ENCODE measurements at places on chromosomes 6 and 20.

- DNase-seq = no peak
These were observed 4.9 kb downstream of the HSP90AB1 start for GRCh38 chr6:44251576-44252524.

GRCh38 chr6:170006900-170007467, 255.6 kb downstream of the ERMARD start:
- no peak for DNase-seq

GRCh38 chr6:46491628-46492547, 639 bp upstream of the RCAN2 start:
- DNase-seq = no peak

- no peak for DNase-seq
These were observed 75.2 kb downstream of the GJA1 start for GRCh38 chr6:121510568-121511177.

DNA sequence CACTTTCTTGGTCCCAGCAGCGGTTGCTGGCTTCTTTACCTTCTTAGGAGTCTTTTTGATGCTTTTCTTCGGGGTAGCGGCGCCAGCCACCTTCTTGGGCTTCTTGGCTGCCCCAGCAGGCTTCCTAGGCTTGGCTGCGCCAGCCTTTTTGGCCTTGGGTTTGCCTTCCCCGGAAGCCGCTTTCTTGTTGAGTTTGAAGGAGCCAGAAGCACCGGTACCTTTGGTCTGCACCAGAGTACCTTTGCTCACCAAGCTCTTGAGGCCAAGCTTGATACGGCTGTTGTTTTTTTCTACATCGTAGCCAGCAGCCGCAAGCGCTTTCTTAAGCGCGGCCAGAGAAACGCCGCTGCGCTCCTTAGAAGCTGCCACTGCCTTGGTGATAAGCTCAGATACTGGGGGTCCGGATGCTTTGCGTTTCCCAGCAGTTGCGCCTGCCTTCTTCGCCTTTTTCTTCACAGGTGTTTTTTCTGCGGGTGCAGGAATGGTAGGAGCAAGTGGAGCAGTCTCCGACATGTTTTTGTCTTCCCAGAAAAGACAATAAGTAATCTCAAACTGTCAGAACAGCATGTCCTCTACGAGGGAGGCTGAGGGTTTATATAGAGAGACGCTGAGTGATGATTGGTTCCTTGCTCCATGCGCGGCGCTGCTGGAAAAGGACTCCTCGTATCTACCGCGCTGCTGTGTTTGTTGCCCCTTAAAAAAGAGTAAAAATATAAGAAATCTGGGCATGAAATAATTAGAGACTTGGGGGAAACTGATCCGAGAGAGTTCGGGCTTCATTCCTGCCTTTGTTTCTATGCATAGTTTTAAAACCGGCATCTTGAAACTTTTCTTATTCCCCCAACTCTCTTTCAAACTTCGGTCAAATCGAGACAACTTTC, 130.3 kb upstream of the BTN3A2 start:
- no peak for DNase-seq

DNA sequence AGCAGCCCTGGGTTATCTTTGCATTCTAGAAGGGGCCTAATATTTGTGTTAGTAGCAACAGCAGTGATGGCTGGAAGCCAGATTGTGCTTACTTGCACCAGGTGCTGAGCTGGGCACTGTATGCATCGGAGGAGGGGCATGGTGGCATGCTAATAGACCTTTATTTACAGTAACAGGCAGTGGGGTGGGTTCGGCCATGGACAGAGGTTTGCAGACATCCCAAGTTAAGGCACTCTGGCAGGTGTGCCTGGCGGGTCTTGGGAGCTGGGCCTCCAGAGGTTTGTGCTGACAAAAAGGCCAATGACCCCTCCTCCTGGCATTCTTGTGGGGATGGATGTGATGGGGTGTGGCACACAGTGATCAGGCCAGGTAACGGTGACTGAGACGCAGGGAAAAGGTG, 39.0 kb upstream of the CD93 start:
- no peak for DNase-seq

GRCh38 chr6:19803331-19804204, 33.6 kb upstream of the ID4 start:
- DNase-seq = no peak

- no peak for DNase-seq
These were observed 1.7 kb downstream of the STX16 start for GRCh38 chr20:58652606-58653294.

GRCh38 chr20:43507150-43508080, at the start of gene L3MBTL1:
Gene L3MBTL1 (plus strand): TSS chr20:43507697. CDS start chr20:43513504, 5,807 bp downstream.
- no peak for DNase-seq

GRCh38 chr6:131258010-131258652, 122.9 kb downstream of the AKAP7 start:
- DNase-seq = no peak

DNA sequence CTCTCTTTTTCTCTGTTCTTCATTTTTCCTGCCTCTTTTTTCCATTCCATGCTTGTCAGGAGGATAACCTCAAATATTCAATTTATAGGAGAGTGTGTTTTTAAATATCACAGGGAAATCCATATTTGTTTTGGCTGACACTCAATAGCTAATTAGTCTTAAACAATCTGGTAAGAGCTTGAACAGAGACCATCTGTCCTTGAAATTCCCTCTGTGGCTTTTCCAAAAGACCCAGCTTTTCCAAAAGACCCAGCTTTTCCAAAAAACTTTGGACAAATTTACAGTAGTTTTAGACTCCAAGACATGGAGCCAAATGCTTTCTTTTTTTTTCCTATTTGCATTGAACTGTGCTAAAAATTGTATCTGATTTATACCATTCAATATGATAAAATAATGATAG, 127.4 kb upstream of the FAM83B start:
- DNase-seq = no peak

DNA sequence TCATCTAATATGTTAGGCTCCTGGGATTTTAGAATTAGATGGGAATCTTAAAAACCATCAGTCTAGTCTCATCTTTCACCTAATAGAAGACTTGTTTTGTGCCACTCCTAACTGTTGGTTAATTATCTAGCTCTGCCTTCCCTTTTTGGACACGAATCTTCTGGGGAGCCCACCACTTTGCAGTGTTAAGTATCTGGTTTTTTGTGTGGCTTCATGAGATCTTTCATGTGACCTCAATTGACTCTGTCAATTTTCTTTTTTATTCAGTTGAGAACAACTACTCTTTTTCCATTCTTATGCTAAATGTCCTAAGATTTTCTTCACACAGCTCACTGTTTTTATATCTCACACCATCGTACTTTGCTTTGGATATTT, 16.9 kb downstream of the TBPL1 start:
- no peak for DNase-seq

- DNase-seq = no peak
These were observed 75.1 kb upstream of the QKI start for GRCh38 chr6:163339466-163339865.

- no peak for DNase-seq
These were observed 261.8 kb upstream of the QKI start for GRCh38 chr6:163152701-163153100.

- DNase-seq = no peak
These were observed 120.7 kb upstream of the CLDN20 start for GRCh38 chr6:155143029-155143577.

DNA sequence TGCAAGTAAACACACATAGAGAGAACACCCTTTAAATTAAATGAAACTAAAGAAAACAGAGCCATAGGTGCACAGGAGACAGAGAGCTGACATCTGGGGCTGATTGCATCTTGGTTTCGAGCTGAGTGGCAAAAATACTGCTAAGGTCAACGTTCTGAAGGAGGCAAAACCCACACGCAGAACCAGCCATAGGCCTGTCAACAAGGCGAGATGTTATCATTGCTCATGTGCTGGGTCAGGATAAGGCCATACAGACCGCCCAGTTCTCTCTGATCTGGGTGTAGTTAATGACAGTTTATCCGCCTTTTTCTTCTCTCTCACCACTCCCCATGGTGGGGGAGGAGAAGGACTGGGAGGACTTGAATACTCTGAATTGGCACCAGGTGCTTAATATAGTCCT, 4.5 kb upstream of the FAM110A start:
- no peak for DNase-seq

DNA sequence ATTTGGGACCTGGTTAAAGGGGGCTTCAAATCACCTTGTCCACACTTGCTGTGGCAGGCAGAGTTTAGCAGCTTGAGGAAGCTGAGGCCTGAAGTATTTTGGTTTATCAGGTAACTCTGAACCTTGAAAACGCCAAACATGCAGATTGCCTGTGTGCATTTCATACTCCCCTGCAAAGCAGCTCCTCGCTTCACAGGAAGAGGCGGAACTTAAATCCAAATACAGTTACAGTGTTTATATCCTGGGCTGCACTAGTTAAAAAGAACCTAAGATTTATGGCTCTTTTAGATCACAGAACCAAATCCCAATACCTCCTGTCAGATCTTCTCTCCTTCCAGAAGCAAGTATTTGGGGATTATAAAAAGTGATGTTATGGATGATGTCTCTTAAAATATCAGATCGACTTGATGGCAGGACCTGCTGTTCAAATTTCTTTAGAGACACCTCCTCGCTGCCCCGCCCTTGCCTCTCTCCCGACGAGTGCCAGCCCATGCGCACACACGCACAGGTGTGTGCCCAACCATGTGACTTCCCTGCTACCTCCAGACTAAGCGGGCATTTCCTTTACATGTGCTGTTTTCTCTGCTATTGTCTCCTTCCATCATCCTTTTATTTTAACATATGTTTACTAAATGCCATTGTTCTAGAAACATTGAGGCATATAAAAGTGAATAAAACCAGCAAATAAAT, 224.6 kb upstream of the FOXQ1 start:
- DNase-seq = no peak

DNA sequence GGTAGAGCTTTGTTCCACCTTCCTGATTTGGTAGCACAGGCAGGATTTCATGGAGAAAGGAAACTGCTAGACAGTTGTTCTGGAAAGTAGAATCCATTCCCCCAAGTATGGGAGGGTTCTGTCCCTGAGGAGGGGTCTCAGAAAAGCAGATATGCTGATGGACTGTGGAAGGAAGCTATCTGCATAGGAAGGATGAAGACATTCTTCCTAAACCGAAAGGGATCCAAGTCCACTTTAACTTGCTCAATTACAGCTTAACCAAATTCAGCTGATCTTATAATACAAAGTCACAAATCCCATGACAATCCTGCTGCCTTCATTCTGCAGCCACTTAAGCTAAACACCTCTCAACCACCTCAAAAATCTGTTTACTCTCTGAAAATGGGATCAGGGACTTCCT, 2.6 kb downstream of the MAN1A1 start:
- no peak for DNase-seq

GRCh38 chr6:93639126-93639525, 219.8 kb upstream of the EPHA7 start:
- DNase-seq = no peak

GRCh38 chr20:44728801-44729443, 13.8 kb downstream of the CCN5 start:
- DNase-seq = no peak

DNA sequence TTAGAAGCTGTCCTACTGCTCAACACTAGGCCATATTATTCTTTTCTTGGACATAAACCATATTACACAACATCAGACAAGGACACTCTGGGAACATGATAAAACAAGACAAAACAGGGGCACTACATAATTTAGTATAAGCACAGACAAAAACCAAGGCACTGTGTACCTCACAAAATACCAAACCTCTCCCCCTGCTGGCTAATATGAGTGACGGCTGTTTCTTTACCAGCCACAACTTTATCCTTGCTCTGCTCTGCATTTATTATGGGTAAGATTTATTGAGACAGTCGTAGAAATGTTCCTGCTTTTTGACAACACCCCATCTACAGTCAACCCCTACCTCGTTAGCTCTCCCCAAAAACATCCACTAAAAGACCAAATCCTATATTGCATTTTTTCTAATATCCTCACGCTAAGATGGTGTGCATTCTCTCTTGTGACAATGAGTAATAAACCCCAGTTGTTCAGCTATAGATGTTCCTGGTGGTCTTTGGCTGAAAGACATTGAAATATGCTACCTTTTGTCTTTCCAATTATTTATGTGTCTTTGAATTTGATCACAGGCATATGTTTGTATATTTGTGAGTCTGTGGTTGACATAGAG, 23.8 kb upstream of the POLR1H start:
- DNase-seq = no peak

GRCh38 chr6:92122746-92123145, 1296.6 kb downstream of the EPHA7 start:
- DNase-seq = no peak

DNA sequence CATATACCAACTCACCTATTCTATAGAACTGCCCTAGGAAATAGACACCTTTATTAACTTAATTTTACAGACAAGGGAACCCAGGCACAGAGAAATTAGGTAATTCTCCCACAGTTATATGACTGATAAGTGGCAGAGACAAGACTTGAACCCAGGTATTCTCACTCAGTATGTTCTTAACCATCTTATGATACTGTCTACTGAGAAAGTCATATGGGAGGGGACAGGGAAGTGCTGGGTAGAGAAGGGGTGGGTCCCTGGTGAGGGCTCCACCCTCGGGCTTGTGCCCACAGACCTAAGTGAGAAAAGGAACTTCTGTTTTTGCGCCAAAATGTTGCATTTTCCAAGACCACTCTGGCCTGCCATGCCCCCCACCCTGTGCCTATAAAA, 123.5 kb downstream of the RNF144B start:
- DNase-seq = no peak

DNA sequence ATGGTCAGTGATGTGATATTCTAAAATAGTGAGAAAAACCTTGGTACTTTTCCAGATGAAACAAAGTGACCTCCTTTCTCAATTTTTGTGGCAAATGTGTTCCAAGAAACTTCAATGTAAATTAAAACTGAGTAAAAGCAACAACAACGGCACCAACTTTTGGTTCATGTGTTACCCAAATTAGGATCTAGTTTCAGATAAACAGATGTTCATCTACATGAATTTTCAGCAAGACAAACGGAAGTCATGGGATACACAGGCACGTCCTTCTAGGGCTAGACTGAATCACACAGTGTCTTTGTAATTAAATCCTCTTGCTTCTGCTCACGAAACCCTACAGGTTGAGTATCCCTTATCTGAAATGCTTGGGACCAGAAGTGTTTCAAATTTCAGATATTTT, 915.2 kb downstream of the TFAP2A start:
- no peak for DNase-seq

DNA sequence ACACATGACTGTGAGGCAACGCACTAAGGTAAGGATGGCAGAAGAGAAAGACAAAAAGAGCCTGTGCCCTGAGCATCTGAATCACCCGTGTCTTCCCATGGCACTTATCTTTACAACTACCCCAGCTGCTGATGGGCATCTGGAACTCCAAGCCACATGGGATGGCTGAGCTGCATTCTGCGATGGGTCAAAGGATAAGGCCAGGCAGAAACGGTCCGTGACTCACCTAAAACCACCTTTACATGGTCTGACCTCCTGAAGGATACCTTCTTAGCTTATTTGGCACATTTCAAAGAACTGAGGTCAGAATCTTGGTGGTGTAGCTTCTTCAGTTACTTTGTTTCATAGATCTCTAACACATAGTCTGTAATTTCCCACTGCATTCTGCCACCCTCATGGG, 99.7 kb downstream of the DNAH8 start:
- DNase-seq = no peak

- no peak for DNase-seq
These were observed 282.7 kb downstream of the ADGB start for GRCh38 chr6:146881228-146882181.

- no peak for DNase-seq
These were observed 48.4 kb downstream of the USP49 start for GRCh38 chr6:41846666-41847237.

GRCh38 chr6:13392462-13392861, 64.1 kb upstream of the TBC1D7 start:
- no peak for DNase-seq

- no peak for DNase-seq
These were observed 16.8 kb upstream of the ARFGEF2 start for GRCh38 chr20:48904566-48905296.

All from cortex of kidney (tissue), 1 donor.